ENCODE measurements at places on chromosomes 6 and 20. TPM values are rescaled to one million over a fixed set of nuclear protein-coding genes. Genes with fewer than 3 reads are reported as not detected.

GRCh38 chr6:156948807-156949206, 171.6 kb downstream of the ARID1B start:
- peaks cover 58% of the 10 kb centered on the region for H3K4me1 ChIP-seq
- no peak for DNase-seq
- no peak overlapping the region for H3K27ac ChIP-seq
- no peaks in the 10 kb centered on the region for H3K27me3 ChIP-seq

GRCh38 chr20:41011551-41012067, 17.0 kb upstream of the TOP1 start:
- no peaks in the 10 kb centered on the region for H3K36me3 ChIP-seq
- H3K27me3 ChIP-seq, result no peaks in the 10 kb centered on the region
- H3K27ac ChIP-seq, result no peak overlapping the region
- no peak overlapping the region for H3K4me3 ChIP-seq
- DNase-seq, result no peak

DNA sequence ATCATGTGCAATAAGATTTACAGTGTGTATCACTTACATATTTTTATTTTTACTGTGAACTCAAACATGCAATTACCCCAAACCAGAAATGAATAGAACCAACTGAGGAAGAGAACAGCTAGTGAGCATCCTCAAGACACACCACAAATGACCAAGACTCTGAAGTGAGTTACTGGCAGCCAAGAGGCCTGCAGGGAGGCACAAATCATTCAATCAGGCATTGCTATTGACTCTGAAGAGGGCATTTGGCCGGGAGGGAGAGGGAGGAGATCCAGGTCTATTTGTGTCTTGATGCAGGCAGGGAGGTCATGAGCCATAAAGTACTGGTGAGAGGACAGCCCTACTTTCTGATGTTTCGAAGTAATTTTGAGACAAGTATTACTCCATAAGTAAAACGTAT, 257.7 kb downstream of the BCKDHB start:
- H3K27ac ChIP-seq, result no peak overlapping the region
- H3K27me3 ChIP-seq, result no peaks in the 10 kb centered on the region
- H3K4me3 ChIP-seq, result no peak overlapping the region

GRCh38 chr20:50624351-50625016, 66.9 kb downstream of the RIPOR3 start:
- DNase-seq, result no peak
- no peak overlapping the region for H3K4me3 ChIP-seq
- no peak overlapping the region for H3K27ac ChIP-seq
- H3K27me3 ChIP-seq, result no peaks in the 10 kb centered on the region
- no peaks in the 10 kb centered on the region for H3K36me3 ChIP-seq

- peaks cover 6% of the 10 kb centered on the region for H3K36me3 ChIP-seq
- H3K4me1 ChIP-seq, result peaks cover 4% of the 10 kb centered on the region
- H3K27me3 ChIP-seq, result no peaks in the 10 kb centered on the region
- H3K27ac ChIP-seq, result no peak overlapping the region
- no peak for DNase-seq
- no peak overlapping the region for H3K4me3 ChIP-seq
Observed at GRCh38 chr6:157135691-157136090, 187.6 kb downstream of the TMEM242 start.

GRCh38 chr20:16771213-16771612, 23.1 kb downstream of the OTOR start:
- H3K27ac ChIP-seq, result no peak overlapping the region
- DNase-seq, result no peak
- H3K4me1 ChIP-seq, result no peaks in the 10 kb centered on the region
- H3K27me3 ChIP-seq, result peaks cover 6% of the 10 kb centered on the region
- no peak overlapping the region for H3K4me3 ChIP-seq

DNA sequence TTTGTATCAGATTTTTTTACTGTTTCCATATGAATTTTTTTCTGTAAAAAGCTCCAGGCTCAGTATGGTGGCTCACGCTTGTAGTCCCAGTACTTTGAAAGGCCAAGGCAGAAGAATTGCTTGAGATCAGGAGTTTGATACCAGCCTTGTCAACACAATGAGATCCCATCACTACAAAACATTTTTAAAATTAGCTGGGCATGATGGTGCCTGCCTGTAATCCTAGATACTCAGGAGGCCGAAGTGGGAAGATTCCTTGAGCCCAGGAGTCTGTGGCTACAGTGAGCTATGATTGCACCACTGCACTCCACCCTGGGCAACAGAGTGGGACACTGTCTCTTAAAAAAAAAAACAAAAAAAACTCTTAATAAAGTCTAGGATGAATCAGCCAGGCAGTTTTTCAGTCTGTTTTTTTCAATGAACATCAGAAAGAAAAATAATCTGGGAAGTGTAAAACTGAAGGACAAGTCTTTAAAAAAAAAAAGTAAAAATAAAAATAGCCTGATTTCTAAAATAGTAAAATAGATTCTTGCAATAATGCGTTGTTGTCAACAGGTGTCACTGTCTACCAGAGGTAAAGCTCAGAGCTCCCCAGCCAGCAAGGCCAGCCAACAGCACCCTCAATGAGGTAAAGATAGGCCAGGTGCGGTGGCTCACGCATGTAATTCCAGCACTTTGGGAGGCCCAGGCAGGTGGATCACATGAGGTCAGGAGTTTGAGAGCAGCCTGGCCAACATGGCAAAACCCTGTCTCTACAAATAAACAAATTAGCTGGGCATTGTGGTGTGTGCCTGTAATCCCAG, 9.3 kb upstream of the ATG5 start:
- no peak overlapping the region for H3K27ac ChIP-seq
- peak; percentile 15 for DNase-seq
- H3K4me1 ChIP-seq, result peaks cover 4% of the 10 kb centered on the region
- no peak overlapping the region for H3K4me3 ChIP-seq
- H3K36me3 ChIP-seq, result no peaks in the 10 kb centered on the region
- H3K27me3 ChIP-seq, result peaks cover 39% of the 10 kb centered on the region

NKAIN2 gene
- 0.36 TPM for total RNA-seq

MICB gene
- total RNA-seq, result not detected

AKAP7 gene
- 7.3 TPM for total RNA-seq

PRICKLE4 gene
- 4.1 TPM for total RNA-seq

Measured in neural crest cell (in vitro differentiated cells).